ENCODE measurements at places on chromosomes 5 and 9. TPM values are rescaled to one million over a fixed set of nuclear protein-coding genes. Genes with fewer than 3 reads are reported as not detected.

IFNA13 gene
- not detected for total RNA-seq

MARCOL gene
- not detected for total RNA-seq

TAF1L gene
- under 0.01 TPM for total RNA-seq

ZNF367 gene
- total RNA-seq, result 0.14 TPM

GBGT1 gene
- 0.34 TPM for total RNA-seq

TLX3 gene
- not detected for total RNA-seq

CXCL14 gene
- 0.34 TPM for total RNA-seq

SPATA31D4 gene
- not detected for total RNA-seq

MCIDAS gene
- 0.07 TPM for total RNA-seq

GTF2H2 gene
- total RNA-seq, result 27.7 TPM

PLCXD3 gene
- total RNA-seq, result not detected

KIF20A gene
- 0.34 TPM for total RNA-seq

MCC gene
- total RNA-seq, result 58.1 TPM

PCDHA1 gene
- under 0.01 TPM for total RNA-seq

KLHL9 gene
- 47.5 TPM for total RNA-seq

FOXD4L4 gene
- total RNA-seq, result 0.34 TPM

NSG2 gene
- 0.21 TPM for total RNA-seq

SPATA31E1 gene
- not detected for total RNA-seq

DPYSL3 gene
- total RNA-seq, result 4.6 TPM

TNFSF8 gene
- total RNA-seq, result not detected

RAD23B gene
- total RNA-seq, result 126 TPM

STK32A gene
- total RNA-seq, result 3.1 TPM

KCNN2 gene
- total RNA-seq, result under 0.01 TPM

FAM221B gene
- total RNA-seq, result not detected

RANBP3L gene
- total RNA-seq, result not detected

PCDHGB7 gene
- total RNA-seq, result 1.4 TPM

HSPB3 gene
- not detected for total RNA-seq

WDR38 gene
- not detected for total RNA-seq

TMEFF1 gene
- 0.21 TPM for total RNA-seq

GLRA1 gene
- total RNA-seq, result not detected

B4GALT1 gene
- 38.6 TPM for total RNA-seq

DAB2 gene
- total RNA-seq, result 0.34 TPM

CCDC180 gene
- under 0.01 TPM for total RNA-seq

PCA3 gene
- not detected for total RNA-seq

GDF9 gene
- 0.57 TPM for total RNA-seq

PCDHB9 gene
- total RNA-seq, result under 0.01 TPM

SPINK6 gene
- not detected for total RNA-seq

UCK1 gene
- 21.4 TPM for total RNA-seq

NR4A3 gene
- under 0.01 TPM for total RNA-seq

HRCT1 gene
- total RNA-seq, result 0.34 TPM

CAMK2A gene
- total RNA-seq, result 0.34 TPM

TCF7 gene
- 0.36 TPM for total RNA-seq

IL31RA gene
- 0.93 TPM for total RNA-seq

SOX30 gene
- total RNA-seq, result not detected

EXD3 gene
- total RNA-seq, result 10.6 TPM

OR2Y1 gene
- not detected for total RNA-seq

PCDH12 gene
- total RNA-seq, result 0.34 TPM
